ENCODE measurements at places on chromosomes 4 and X. TPM values are rescaled to one million over a fixed set of nuclear protein-coding genes. Genes with fewer than 3 reads are reported as not detected.

DNA sequence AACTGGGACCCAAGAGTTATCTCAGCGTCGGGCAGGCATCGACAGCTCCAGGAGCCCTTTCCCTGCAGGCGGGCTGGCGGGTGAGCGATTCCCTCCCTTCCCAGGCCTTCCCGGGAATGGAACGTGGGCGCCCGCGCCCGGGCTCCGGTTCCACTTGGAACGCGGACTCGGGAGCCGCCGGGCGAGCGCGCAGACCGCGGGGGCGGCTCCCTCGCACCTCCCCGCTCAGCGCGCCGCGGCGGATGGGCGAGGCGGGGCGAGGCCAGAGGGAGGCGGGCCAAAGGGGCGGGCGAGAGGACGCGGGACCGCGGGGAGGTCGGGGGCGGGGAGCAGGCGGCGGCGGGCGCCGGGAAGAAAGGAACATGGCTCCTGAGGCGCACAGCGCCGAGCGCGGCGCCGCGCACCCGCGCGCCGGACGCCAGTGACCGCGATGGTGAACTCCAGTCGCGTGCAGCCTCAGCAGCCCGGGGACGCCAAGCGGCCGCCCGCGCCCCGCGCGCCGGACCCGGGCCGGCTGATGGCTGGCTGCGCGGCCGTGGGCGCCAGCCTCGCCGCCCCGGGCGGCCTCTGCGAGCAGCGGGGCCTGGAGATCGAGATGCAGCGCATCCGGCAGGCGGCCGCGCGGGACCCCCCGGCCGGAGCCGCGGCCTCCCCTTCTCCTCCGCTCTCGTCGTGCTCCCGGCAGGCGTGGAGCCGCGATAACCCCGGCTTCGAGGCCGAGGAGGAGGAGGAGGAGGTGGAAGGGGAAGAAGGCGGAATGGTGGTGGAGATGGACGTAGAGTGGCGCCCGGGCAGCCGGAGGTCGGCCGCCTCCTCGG, at the start of gene PKD2:
Gene PKD2, plus strand, starts transcription at position 332 of the 818 bp plus-strand sequence. Its CDS starts 99 bp downstream, at position 431.
- H3K4me1 ChIP-seq: peaks cover 40% of the 10 kb centered on the region
- peak within 1 kb of the TSS; percentile 91 for H3K27ac ChIP-seq
- DNase-seq: peak; percentile 87
- H3K27me3 ChIP-seq: no peaks in the 10 kb centered on the region
- peak within 1 kb of the TSS; percentile 95 for H3K4me3 ChIP-seq

GRCh38 chrX:140733766-140734342, 24.3 kb downstream of the LINC00632 start:
- H3K27ac ChIP-seq: no peak overlapping the region
- DNase-seq: no peak
- H3K36me3 ChIP-seq: no peaks in the 10 kb centered on the region
- no peak overlapping the region for H3K4me3 ChIP-seq

- no peaks in the 10 kb centered on the region for H3K36me3 ChIP-seq
- peak; percentile 20 for DNase-seq
- H3K27me3 ChIP-seq: no peaks in the 10 kb centered on the region
- no peak overlapping the region for H3K27ac ChIP-seq
- no peak overlapping the region for H3K4me3 ChIP-seq
Measured at GRCh38 chr4:184189966-184190365, 27.7 kb downstream of the ENPP6 start.

- no peaks in the 10 kb centered on the region for H3K27me3 ChIP-seq
- H3K27ac ChIP-seq: peak overlapping the region; percentile 81
- H3K4me1 ChIP-seq: peaks cover 18% of the 10 kb centered on the region
Measured at GRCh38 chr4:99404595-99405287, 30.4 kb downstream of the ADH7 start.

DNA sequence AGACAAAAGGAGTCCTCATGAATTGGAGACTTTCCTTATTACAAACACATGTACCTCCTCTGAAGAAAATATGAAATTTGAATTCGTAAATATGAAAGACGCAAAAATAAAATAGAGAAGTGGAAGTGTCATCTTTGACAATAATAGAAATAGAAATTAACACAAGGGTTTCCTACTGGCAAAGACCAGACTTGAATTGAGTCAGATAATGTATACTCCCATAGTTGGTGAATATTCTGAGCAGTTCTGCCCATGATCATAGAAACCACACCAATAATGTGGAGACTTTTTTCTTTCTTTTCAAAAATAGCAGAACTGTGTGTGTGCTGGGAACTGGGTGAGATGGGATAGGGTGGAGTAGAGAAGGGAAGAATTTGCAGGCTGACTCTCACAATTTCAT, 277.7 kb upstream of the TET2 start:
- peaks cover 10% of the 10 kb centered on the region for H3K4me1 ChIP-seq
- H3K36me3 ChIP-seq: no peaks in the 10 kb centered on the region
- no peak overlapping the region for H3K4me3 ChIP-seq
- no peak overlapping the region for H3K27ac ChIP-seq
- DNase-seq: no peak

PABPC1L2A gene
- total RNA-seq: not detected

MMRN1 gene
- total RNA-seq: 9.6 TPM

- no peaks in the 10 kb centered on the region for H3K36me3 ChIP-seq
- no peak overlapping the region for H3K27ac ChIP-seq
- DNase-seq: no peak
Measured at GRCh38 chrX:16643176-16643575, 6.8 kb upstream of the S100G start.

DNA sequence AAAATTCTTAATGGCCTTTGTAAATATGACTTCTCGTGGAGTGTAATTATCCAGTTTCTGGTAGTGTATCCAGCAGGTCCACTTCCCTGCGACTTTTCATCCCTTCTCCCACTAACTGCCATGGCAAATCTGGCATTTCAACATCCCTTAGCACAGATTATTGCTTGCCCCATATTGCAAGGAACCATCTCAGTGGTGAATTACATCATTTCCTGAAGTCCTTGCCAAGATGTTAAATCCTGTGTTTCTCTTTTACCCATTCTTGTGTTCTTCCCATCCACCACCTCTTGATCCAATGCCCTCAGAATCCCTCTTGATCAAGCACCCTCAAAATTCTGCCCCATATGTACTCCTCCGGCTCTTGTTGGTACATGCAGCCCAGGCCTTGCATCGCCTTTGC, 88.1 kb upstream of the ZNF81 start:
- H3K27ac ChIP-seq: no peak overlapping the region
- no peaks in the 10 kb centered on the region for H3K27me3 ChIP-seq
- H3K36me3 ChIP-seq: no peaks in the 10 kb centered on the region
- no peak for DNase-seq

GRCh38 chrX:67787196-67787595, 243.4 kb downstream of the AR start:
- DNase-seq: no peak
- H3K27me3 ChIP-seq: no peaks in the 10 kb centered on the region
- no peak overlapping the region for H3K27ac ChIP-seq
- H3K36me3 ChIP-seq: no peaks in the 10 kb centered on the region
- no peak overlapping the region for H3K4me3 ChIP-seq
- no peaks in the 10 kb centered on the region for H3K4me1 ChIP-seq

AKAP14 gene
- not detected for total RNA-seq

- no peak for DNase-seq
- no peaks in the 10 kb centered on the region for H3K27me3 ChIP-seq
- no peak overlapping the region for H3K4me3 ChIP-seq
- no peaks in the 10 kb centered on the region for H3K4me1 ChIP-seq
- H3K36me3 ChIP-seq: no peaks in the 10 kb centered on the region
Measured at GRCh38 chrX:47683829-47684205, 24.8 kb upstream of the UXT start.

- no peak overlapping the region for H3K27ac ChIP-seq
- DNase-seq: no peak
- no peaks in the 10 kb centered on the region for H3K36me3 ChIP-seq
- H3K4me3 ChIP-seq: no peak overlapping the region
- H3K4me1 ChIP-seq: peaks cover 13% of the 10 kb centered on the region
Measured at GRCh38 chr4:8117278-8117682, 41.3 kb downstream of the ABLIM2 start.

RASGEF1B gene
- total RNA-seq: 56.9 TPM

- no peak overlapping the region for H3K4me3 ChIP-seq
- H3K27ac ChIP-seq: no peak overlapping the region
- no peaks in the 10 kb centered on the region for H3K27me3 ChIP-seq
Measured at GRCh38 chr4:142535009-142535408, 311.1 kb downstream of the INPP4B start.

DNA sequence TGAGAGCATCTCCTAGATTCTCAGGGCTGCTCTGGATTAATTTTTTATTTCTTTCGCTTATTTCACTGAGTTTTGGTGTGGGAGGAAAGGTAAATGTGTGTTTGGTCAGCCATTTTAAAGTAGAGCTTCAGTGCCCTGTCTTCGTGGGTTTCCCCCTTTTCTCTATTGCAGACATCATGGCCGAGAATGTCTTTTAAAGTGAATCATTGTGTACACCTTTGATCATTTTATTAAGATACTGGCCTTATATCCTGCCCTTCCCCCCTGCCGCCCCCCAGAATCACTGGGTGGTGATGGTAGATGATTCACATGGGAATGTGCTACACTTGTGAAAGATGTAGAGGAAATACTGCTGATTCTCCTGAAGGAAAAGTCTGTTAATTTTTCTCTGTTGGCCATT, 23.8 kb downstream of the CDKL5 start:
- H3K27me3 ChIP-seq: no peaks in the 10 kb centered on the region
- no peak overlapping the region for H3K4me3 ChIP-seq
- no peaks in the 10 kb centered on the region for H3K36me3 ChIP-seq

EREG gene
- total RNA-seq: 53.6 TPM

ARX gene
- total RNA-seq: not detected

DNA sequence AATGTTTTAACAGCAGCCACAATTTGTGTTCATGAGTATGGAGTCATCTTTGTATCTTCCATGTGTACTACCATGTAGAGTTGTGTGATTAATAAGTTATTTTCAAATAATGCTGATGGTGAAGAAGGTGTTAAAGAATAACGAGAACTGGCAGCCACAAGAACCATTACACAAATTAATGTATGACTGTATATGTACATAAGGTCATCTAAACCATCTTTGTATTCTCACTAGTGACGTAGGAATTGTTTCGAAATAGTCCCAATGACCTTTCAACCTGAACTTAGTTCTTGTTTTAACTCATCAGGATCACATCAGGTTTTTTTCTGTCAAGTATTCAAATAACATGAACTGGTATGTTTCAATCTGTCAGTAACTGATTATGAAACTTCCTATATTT, 48.3 kb upstream of the NOCT start:
- H3K4me1 ChIP-seq: no peaks in the 10 kb centered on the region
- no peak overlapping the region for H3K4me3 ChIP-seq
- H3K27ac ChIP-seq: no peak overlapping the region
- H3K27me3 ChIP-seq: no peaks in the 10 kb centered on the region
- no peaks in the 10 kb centered on the region for H3K36me3 ChIP-seq
- DNase-seq: no peak

DNA sequence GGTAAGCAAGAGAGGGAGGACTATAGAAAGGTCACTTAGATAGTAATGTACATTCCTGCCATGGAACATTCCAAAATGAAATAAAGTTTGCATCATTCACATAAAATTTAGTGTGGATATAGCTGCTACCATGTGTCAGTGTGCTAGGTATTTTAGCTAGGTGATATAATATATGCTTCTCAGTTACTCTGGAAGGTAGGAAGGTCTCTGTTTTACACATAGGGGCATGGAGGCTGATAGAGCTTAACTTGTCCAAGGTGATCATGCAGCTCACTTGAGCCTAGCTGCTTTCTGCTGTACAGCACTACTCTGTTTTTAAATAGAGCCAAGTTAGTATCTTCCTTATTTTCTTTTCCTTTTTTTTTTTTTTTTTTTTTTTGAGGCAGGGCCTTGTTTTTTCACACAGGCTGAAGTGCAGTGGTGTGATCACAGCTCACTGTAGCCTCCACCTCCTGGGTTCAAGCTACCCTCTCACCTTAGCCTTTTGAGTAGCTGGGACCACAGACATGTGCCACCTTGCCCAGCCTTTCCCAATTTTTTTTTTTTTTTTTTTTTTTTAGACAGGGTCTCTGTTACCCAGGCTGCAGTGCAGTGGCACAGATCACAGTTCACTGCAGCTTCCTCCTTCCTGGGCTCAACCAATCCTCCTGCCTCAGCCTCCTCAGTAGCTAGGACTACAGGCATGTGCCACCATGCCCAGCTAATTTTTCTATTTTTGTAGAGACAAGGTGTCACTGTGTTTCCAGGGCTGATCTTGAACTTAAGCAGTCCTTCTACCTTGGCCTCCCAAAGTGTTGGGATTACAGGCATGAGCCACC, 10.4 kb downstream of the AFF1 start:
- H3K36me3 ChIP-seq: peaks cover 6% of the 10 kb centered on the region
- no peak for DNase-seq
- no peaks in the 10 kb centered on the region for H3K27me3 ChIP-seq

DNA sequence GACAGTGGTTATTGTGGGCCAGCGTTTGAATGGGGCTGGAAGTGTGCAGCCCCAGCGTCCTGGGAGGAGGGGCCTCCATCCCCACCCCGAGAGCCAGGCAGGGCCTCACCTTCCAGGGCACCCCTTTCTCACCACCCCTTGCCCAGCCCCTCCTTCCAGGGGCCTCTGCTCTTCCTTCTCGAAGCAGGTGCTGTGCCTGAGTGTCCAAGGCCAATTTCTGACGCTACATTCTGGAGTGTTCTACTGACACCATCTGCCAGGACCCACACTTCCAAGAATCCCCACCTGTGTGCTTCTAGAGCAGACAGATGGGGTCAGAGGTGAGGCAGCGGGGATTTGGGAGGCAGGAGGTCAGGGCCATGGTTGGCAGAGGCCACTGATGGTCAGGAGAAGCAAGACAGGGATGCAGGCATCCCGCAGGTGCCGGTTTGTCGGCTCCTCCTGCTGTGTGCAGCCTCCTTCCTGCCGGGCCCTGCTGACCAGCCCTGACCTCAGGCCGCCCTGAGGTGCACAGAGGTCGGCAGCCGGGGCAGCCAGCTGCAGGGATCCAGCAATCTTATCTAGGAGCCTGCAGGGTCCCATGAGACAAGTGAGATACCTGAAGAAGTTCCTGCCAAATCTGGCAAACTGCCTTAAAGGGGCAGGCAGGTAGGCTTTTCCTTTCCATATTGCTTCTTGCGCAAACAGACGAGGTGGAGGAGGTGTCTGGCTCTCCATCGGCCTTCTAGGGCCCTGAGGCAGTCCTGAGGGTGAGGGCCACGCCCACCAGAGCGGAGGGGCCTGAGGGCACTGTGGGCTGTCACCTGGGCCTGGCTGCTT, 18.8 kb downstream of the MSANTD1 start:
- no peak overlapping the region for H3K27ac ChIP-seq
- peak; percentile 66 for DNase-seq
- peaks cover 2% of the 10 kb centered on the region for H3K27me3 ChIP-seq
- H3K4me1 ChIP-seq: no peaks in the 10 kb centered on the region

DNA sequence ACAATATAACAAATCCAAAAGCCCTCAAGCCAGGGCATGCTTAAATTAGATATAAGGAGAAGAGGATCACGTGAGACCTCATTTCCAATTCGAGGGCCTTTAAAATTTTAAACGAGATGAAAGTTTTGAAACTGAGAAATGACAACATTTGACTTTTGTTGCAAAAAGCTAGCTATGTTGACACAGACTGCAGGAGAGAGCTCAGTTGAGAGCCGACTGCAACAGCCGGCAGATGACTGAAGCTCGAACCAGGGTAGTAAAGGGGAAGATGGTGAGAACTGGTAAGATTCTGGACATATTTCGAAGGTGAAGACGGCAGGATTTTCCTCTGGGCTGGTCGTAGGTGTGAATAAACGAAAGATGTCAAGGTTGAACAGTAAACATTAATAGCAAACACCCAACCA, 773 bp downstream of the PRMT9 start:
- peak overlapping the region; percentile 86 for H3K4me3 ChIP-seq
- peak overlapping the region; percentile 87 for H3K27ac ChIP-seq
- no peak for DNase-seq
- peaks cover 14% of the 10 kb centered on the region for H3K36me3 ChIP-seq
- H3K4me1 ChIP-seq: peaks cover 22% of the 10 kb centered on the region

- no peaks in the 10 kb centered on the region for H3K27me3 ChIP-seq
- no peak overlapping the region for H3K4me3 ChIP-seq
- H3K36me3 ChIP-seq: peaks cover 22% of the 10 kb centered on the region
- H3K27ac ChIP-seq: no peak overlapping the region
Measured at GRCh38 chr4:24559032-24559821, 25.1 kb downstream of the DHX15 start.
